Activated naive CD4-positive, alpha-beta T cell treated with anti-CD3 and anti-CD28 coated beads, Interleukin-2, amount 50 U/mL, for 72 hours (primary cell): ENCODE measurements at places on chromosomes 2 and 18. TPM values are rescaled to one million over a fixed set of nuclear protein-coding genes. Genes with fewer than 3 reads are reported as not detected.

The CROCC2 gene
- not detected for total RNA-seq

The ANKRD30BL gene
- total RNA-seq: not detected

The SULT1C4 gene
- total RNA-seq: not detected

The NEU2 gene
- total RNA-seq: not detected

The ESPNL gene
- 0.18 TPM for total RNA-seq
